ENCODE measurements at places on chromosomes 3 and 15.

GRCh38 chr3:58713715-58714401, 47.3 kb upstream of the FAM3D start:
- no peak for DNase-seq

DNA sequence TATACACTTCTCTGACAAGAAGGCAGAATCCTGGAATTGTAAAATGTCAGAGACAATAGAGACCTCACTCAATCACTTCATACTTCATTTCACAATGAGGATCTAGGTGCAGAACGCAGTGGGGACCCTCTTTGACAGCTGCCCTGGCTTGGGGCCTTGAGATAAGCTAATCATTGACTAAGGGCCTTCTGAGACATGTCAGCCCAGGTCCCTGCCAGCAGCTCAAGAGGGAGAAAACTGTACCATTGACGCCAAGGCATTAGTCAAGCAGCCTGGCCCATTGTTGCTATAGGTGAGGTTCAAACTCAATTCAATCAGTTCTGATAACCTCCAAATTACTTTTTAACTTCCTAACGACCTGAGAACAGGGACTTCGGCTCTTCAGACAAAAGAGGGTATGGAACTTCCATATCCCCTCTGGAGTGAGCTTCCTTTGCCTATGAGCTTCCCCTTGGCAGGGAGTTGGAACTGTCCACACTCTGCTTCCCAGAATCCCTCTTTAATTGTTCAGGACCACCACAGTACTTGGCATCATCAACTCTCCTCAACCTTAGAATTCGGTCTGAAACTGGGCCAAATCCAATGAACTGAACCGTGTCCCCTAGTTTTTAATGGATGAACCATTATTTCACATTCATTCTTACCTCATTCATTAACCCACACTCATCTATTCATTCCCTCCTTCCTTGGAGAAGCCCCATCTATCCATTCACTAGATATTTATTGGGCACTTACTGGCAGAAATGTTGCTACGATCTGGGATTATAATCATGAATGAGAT, 1.5 kb upstream of the CYP8B1 start:
- DNase-seq: no peak

DNA sequence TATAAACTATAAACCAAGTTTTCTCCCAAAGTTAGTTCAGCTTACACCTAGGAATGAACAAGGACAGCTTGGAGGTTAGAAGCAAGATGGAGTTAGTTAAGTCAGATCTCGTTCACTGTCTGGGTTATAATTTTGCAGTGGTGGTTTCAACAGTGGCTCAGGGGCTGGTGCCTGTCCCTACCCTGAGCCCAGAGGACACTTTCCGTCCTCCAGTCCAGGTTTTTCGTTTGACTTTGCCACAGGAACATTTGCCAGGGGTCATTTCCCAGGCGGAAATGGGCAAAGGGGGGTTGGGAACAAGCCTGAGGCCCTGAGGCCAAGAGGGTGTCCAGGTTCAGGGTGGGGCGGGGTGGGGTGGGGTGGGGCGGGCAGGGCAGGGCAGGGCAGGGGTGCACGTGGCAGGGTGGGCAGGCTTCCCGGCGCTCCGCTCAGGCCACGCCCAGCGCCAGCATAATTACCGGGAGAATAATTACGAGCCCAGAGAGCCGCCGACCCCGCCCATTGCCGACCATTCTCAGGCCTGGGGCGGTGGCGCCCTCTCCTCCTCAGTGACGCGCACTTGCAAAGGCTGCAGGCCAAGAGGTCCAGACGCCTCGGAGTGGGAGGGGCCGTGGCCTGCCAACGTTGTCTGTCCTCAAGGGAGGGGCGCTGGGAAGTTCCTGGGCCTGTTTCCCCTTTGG, 70.4 kb downstream of the KLF13 start:
- DNase-seq: peak; percentile 17

GRCh38 chr3:101248736-101249135, 71.6 kb downstream of the IMPG2 start:
- no peak for DNase-seq

GRCh38 chr3:172476347-172476746, 28.1 kb upstream of the GHSR start:
- DNase-seq: no peak

DNA sequence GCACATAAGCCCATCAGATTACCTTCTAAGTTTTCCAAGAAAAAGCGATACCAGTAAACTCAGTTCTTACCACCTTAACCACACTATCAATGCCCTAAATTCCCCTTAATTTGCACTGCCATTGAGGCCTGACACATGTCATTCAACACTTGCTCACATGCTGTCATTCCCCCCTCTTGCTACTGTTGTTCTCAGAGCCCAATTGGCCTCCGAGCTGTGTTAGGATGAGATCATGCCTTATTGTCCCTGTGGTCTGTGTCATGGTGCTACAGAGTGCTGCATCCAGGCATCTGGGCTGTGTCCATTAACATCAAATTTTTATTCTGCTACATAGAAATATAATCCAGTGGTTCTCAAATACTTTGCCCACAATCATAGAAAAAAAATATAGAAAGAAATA, 213.6 kb downstream of the SSR3 start:
- no peak for DNase-seq

DNA sequence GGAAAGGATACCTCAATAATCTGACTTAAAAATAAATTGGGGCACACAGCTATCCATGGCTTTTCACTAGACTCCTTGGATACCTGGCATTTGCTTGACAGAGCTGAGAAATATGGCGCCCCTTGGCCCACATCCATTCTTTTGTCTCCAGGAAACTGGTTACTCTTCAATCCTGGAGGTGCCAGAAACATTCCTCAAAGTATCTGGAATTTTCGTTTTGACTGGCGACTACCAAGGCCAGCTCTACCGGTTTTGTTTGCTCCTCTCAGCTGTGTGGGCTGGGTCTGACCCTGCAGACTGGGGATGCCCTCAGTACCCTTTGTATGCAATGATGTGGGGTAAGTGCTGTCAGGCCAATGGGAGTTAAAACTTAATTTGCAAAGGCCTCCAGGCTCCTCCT, 27.0 kb downstream of the KATNBL1 start:
- no peak for DNase-seq

DNA sequence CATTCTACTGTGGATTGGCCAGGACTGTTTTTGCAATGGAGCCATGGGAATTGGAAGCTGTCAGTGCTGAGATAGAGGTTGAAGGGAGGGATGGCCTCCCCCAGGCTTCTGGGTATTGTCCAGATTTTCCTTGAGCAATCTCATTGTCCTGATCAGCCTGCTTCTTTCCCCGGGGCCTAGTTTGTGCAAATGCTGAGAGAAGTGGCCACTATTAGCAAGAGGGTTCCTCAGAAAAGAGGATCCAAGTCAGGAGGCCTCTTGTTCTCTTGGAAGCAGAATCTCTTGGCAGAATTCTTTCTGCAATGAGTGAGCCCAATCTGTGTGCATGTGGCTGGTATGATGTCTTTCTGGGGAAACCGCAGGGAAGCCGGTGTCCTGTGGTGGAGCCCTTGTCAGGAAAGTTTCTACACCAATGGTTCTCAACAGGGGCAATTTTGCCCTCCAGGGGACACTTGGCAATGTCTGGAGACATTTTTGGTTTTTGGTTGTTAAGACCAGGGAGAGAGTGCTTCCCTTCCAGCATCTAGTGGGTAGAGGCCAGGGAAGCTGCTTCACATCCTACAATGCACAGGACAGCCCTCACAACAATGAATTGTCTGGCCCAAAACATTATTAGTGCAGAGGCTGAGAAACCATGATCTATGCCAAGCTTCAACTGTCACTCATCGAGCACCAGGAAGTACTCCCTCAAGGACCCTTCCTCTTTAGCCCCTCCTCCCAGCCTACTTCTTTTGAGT, 2.0 kb downstream of the LIPC start:
- no peak for DNase-seq

GRCh38 chr3:33231756-33232465, 13.3 kb upstream of the SUSD5 start:
- peak; percentile 91 for DNase-seq

DNA sequence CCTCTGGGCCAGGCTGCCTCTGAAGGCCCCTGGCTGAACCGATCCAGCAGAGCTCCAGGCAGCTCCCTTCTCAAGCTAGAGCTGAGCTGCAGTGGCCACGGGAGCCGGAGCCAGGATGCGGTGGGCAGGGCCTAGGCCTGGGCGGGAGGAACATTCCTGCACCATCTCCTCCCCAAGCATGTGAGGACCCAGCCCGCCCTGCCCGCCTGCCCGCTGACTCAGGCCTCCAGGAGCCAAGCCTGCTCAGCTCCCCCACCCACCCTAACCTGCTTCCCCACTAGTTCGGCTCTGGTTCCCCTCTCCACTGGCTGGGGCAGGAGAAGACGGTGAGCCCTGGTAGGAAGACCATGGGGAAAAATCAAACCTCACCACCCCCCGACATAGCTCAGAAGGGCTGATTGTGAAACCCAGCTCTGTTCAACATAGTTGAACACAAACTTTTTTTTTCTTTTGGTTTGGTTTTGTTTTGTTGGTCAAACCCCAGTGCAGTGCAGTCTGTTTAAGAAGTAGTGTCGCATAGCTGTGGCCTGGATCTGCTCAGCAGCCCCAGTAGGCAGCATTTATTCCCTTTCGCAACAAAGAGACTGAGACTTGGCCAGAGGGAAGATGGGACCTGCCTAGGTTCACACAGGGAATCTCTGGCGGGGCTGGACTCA, 13.5 kb downstream of the SNX33 start:
- DNase-seq: no peak

DNA sequence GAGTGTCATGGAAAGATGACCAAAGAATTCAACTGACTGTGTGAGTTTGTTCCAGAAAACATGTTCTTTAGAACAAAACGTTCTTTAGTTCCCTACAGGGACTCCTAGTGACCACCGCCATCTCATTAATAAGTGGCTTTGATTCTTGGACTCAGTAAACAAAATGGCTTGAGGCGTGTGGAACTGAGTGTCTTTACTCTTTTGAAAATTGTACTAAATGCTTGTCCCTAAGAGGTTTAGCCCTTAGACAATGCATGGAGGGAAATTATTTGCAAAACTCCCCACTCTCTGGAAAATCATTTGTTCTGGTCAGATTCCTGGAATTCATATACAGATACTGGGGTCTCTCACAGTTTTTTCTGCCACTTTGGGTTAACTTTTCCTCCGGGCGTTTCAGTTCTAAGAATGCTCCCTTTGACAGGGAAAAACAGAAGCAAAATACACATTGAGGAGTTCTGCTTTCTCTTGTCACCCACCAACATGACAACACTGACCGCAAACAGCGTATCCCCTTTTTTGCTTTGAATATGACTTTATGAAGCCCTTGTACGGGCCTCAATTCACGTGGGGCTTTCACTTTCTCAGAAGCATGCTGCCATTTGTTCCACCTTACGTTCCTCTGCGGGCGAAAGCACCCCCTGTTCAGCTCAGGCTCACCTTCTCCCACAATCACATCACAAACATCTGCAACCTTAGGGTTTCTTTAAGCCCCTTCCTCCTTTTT, 15.3 kb upstream of the NRROS start:
- DNase-seq: no peak

GRCh38 chr3:6260551-6261191, 600.2 kb upstream of the GRM7 start:
- no peak for DNase-seq

GRCh38 chr3:58640700-58641372, 25.7 kb downstream of the FAM3D start:
- DNase-seq: peak; percentile 43

GRCh38 chr3:152385761-152386160, 117.0 kb downstream of the MBNL1 start:
- DNase-seq: no peak

- no peak for DNase-seq
Measured at GRCh38 chr3:20878691-20879090, 692.7 kb upstream of the SGO1 start.

- no peak for DNase-seq
Measured at GRCh38 chr3:162295323-162295983, 798.8 kb downstream of the OTOL1 start.

DNA sequence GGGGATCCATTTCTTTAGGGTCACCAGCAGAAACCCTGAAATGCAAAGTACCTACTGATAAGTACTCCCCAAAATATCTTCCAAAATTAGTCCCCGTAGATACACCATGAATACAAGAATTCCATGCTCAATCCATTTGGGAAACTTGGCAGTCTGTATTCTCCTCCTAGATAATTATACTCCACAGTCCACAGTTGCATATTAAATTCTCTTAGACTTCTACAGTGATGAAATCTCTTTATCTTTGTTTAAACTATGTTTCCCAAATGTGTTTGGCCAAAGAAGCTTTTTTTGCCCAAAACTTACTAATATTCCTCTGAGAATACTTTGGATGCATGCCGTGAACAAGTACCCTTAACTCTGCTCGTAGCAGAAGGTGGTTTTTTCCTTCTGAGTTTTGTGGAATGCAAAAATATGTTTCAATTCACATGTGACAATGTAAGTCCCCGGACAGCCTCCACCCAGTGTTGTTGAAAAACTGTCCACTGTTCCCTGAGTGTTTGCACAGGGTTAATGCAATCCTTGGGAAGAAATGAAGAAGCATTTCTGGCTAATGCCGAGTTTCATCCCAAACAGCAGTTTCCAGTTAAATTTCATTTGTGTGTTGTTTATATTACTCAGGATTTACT, 126.7 kb downstream of the ARNT2 start:
- DNase-seq: no peak

- no peak for DNase-seq
Measured at GRCh38 chr15:26355472-26356074, 417.3 kb downstream of the GABRB3 start.

DNA sequence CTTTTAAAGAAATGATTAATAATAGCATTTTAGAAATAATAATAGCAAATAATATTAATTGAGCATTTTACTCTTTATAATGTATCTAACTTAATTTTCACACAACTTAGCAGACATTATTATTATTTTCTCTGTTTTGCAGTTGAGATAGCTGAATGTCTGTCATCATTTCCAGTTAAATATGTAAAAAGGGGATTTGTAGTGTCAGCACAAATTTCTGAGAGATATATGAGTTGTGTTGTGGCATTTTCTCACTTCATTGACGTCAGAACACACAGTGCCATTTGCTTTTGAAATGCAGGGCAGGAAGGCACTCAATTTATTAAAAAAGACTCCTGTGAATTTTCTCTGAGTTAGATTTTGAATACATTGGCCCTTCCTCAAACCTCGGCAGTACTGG, 111.0 kb downstream of the GRM7 start:
- no peak for DNase-seq

- DNase-seq: no peak
Measured at GRCh38 chr15:38905632-38906031, 341.0 kb upstream of the RASGRP1 start.

- no peak for DNase-seq
Measured at GRCh38 chr3:76497636-76498035, 542.3 kb upstream of the ROBO2 start.

DNA sequence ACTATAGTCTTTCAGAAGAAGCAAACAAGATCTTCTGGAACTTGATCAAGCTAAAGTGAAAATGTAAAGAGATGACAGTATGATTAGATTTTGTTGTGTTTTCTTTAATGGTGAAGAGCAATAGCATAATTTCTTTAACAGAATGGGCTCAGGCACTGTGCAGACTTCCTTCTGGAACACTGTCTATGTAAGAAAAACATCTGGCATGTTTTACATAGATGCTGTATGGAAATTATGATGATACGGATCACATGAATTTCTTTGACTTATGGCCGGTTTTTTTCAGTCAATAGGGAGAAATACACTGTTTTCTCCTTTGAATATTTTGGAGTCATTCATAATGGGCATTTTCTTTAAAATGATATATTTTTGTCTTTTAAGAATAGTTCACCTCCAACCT, 42.6 kb downstream of the PHLDB2 start:
- DNase-seq: no peak

- no peak for DNase-seq
Measured at GRCh38 chr3:123021996-123022510, 5.5 kb downstream of the SEMA5B start.

- DNase-seq: no peak
Measured at GRCh38 chr15:70633991-70634390, 129.4 kb downstream of the UACA start.
